ENCODE measurements at places on chromosomes 3 and 15.

- peak; percentile 62 for DNase-seq
Observed at GRCh38 chr3:161401389-161401788, 30.1 kb upstream of the SPTSSB start.

DNA sequence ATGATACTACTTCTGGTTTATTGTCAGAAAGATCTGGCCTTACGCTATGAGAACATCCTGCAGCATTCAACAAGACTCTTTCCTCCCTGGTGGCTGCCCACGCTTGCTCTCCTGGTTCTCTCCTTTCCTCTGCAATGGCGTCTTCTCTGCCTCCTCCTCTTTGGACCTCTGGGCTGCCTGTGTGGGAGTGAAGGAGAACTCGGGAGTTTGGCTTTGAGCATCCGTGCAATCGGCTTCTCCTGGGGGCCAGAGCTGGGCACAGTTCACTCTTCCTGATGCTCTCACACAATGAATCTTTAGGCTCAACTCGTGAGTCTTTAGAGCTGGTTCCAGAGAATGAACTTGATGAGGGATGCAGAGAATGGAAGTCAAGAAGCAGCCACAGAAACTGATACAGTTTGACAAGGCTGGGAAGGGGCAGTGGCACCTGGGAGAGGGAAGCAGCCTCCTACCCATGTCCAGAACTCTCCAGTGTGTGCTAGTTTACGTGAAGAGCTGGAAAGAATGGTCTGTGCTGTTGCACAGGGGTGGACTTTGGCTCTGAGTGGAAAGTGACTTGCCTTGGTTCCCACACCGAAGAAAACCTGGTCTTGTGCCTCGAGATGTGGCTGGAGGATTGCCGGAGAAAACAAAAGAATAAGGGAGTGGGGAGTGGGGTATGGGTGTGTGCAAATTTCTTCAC is 37.9 kb downstream of the RPLP1 start:
- DNase-seq = no peak

DNA sequence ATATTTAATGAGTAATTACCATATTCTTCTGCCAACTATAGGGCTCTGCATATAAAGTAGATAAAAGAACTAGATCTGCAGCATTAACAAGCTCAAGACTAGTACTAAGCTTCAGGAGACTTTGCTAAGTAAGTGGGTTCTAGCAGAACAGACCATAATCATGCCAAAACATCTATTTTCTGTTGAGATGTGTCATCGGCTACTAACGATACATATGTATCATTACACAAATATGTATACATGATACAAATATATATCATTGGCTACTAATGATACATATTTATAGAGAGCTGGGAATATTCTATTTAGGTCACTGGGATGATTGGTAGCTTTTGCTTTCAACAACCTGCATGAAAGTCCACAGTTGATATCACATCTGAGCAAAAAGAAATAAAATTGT is 185.8 kb upstream of the DCBLD2 start:
- no peak for DNase-seq

DNA sequence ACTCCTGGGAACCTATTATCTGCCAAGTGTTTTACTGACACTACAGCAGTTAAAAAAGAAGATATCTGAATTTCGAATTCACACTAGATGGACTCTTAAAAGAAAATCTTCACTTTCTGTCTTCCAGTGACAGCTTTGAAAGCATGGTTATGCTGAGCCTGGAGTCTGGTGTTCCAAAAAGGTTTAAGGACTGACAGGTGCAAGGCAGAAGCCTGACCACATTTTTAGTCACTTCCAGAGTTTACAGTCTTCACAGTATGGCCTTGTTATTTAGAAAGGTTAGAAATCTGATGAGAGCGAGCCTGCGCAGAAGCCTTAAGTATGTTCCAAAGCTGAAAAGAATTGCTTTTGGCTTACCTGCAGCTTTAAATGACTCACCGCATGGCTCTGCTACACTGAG is 59.9 kb downstream of the ETV5 start:
- no peak for DNase-seq

DNA sequence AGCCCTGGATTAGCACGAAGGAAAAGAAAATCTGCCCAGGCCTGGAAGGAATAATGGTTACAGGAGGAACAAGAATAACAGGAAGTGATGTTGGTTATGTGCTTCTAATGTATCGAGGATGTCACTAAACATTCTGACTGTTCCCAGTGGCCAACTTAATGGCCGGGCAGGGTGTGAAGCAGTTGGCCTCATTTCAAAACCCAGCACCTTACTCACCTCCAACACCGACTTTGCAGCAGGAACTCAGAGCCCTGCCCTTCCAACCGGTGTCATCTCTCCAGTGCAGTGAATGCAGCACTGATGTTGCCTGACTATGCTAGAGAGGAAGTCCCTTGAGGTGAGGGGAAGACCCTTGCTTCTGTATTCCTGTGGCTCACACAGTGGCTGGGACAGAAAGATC is 162.4 kb upstream of the LRTM1 start:
- no peak for DNase-seq

DNA sequence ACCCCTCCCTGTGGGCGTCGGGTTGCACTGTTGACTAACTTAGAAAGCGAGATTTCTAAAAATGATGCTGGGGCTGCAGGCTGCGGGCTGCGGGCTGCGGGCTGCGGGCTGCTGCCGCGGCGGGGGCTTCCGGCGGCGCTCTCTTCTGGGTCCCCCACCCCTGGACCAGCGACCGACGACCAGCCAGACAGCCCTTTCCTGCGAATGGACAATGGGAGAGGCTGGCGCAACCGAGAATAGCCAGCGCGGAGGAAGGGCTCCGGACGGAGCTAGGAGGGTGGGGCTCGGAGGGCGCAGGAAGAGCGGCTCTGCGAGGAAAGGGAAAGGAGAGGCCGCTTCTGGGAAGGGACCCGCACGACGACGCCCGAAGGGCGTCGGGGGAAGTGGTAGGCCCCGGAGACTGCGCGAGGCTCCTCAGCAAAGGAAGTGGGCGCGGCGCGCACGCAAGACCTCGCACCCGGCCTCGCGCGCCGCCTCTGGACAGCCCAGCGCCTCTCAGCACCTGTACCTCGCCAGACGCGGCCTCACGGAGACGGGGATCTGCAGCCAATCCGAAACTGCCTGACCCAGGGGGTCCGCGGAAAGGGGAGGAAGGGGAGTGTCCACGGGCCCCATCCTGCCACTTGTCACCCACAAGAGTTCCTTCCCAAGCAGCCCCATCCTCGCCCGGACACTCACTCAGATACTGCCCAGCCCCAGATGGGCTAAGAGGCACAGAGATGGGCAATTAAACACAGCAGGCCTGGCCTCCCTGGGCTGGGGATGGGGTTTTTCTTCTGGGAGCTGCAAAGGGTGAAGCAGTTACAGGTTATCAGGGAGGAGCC is 70.7 kb downstream of the SLC12A8 start:
- no peak for DNase-seq

DNA sequence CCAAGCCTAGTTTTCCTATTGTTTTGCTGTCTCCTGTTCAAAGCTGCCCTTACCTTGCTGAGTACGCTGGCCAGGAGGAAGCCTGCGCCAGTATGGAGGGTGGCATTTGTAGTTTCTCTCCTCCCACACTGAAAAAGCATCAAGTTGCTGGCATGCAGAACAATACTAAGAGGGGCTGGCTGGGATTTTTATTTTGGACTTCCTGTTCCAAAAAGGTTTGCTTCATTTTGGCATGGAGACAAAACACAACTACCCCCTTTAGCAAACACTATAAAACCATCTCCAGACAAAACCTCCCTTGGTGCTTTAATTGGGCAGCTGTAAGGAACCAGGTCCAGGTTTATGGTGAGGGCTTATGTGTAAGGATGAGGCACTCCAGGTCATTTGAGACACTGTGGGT is 457.6 kb downstream of the PDCD6IP start:
- no peak for DNase-seq

DNA sequence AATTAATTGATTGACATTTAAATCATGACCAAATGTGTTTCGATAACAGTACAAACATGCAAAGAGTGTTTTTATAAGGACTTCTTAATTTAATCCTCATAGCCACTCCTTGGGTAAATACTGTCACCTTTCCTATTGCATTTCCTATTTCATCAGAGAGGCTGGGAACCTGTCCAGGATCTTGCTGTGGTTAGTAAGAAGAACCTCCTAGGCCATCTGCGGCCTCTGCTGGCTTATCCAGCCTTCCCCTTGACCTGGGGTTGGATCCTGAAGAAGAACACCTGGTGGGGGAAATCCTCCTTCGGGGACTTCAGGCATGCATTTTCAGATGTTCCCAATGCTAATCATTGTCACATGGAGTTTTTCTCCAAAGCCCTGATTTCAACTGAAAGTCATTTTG is 25.5 kb downstream of the GLDN start:
- peak; percentile 39 for DNase-seq

DNA sequence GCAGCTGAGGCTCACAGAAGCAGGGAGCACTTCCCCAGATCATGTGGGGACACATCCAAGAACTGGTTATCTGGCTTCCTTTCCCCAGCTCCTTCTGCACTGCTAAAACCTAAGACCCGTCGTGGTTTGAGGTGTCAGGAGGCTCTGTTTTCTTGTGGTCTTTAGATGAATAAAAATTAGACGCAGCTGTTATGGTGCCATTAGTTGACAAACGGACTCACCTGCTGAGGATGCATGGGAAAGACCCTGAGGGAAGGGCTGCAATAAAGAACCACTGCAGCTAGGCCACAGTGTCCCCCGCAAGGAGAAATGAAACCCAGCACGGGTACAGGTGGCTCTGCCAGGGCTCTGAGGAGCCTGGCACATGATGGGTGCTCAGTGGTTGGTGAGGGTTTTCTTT is 99.4 kb downstream of the IQSEC1 start:
- DNase-seq = no peak

GRCh38 chr3:143081844-143082778 is 37.5 kb upstream of the CHST2 start:
- DNase-seq = no peak

GRCh38 chr3:194301730-194302129 is 49.4 kb downstream of the CPN2 start:
- DNase-seq = no peak

- no peak for DNase-seq
Observed at GRCh38 chr3:106376016-106376570, 507.3 kb upstream of the CBLB start.

- no peak for DNase-seq
Observed at GRCh38 chr3:73592154-73593144, 32.3 kb downstream of the PDZRN3 start.

DNA sequence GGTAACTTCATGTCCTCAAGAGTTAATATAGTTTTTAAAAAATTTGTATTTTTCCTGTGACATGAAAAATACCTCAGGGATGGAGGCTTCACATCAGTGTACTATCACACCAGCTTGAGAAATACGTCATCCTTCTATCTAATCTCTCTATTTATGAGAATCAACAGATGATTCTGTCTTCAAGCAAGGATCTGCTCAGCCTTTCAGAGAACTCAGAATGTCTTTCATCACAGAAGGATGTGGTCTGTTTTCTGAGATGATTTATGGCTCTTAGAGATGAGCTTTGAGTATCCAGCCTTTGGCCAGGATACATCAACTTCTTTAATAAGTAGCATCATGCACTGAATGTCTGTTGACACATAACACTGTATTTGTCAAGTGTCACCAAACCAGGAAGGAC is 193.9 kb downstream of the DTWD1 start:
- DNase-seq = no peak

DNA sequence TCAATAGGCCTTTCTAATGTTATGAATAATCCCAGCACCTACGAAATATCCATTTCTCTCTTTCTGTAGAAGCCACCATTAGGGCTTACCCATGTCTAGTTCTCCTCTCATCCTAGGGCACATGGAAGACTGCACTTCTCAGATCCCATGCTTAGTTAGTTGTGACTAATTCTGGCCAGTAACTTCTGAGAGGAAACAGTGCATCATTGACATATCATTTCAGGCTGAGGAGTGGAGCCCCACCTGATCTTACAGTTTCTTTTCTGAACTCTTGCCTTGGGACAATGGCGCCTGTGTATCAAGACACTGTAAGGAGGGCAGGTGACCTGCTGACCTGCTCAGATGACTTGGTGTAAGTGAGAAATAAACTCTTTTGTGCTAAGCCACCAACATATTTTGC is 39.4 kb upstream of the TBL1XR1 start:
- DNase-seq = no peak

GRCh38 chr3:172965256-172965655 is 175.8 kb downstream of the SPATA16 start:
- no peak for DNase-seq

- DNase-seq = peak; percentile 92
Observed at GRCh38 chr3:141370065-141370533, 1.8 kb downstream of the ZBTB38 start.

DNA sequence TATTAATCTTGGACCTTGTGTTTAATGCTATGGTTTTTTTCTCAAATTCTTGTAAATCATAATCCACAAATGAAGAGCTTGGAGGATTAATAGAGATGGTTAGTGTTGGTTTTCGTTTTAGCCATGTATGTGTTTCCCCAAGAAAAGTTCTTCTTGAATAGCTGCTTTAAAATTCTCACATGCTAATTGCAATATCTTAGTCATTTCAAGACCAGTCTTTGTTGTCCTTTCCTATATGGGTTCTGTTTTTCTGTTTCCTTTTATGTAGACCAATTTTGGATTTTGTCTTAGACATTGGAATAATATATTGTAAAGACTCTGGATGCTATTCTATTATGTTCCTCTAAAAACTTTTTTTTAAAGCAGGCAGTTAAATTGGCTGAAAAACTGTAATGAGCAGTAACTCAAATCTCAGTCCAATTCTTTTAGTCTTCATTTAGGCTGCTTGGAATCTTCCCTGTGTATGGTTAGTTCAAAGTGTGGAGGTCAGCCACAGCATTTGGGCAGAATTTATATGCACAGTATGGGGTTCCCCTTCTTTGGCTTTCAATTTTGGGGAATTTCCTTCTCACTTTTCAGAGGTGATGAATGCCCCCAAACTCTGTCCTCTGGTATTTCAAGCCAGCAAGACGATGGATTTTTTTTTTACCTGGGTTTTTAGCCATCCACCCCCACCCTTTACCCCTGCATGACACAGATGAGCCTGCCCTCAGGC is 39.1 kb upstream of the DNAJC13 start:
- DNase-seq = no peak

DNA sequence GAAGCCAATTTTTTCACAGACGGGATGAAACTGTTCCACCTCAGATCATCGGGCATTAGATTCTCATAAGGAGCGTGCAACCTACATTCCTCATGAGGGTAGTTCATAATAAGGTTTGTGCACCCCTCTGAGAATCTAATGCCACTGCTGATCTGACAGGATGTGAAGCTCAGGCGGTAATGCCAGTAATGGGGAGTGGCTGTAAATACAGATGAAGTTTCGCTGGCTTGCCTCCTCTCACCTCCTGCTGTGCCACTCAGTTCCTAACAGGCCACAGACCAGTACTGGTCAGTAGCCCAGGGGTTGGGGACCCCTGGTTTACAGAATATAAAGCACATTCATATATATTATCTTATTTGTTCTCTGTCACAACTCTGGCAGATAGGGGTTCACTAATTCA is 2.1 kb upstream of the LIMD1 start:
- DNase-seq = no peak

GRCh38 chr3:163552659-163552966 is 1525.7 kb downstream of the SI start:
- DNase-seq = no peak

- DNase-seq = no peak
Observed at GRCh38 chr15:40925863-40926658, 3.1 kb upstream of the DLL4 start.
